ENCODE measurements at places on chromosomes 6 and 20. TPM values are rescaled to one million over a fixed set of nuclear protein-coding genes. Genes with fewer than 3 reads are reported as not detected.

SLC22A7 gene
- 212 TPM for total RNA-seq

CRISP2 gene
- total RNA-seq: not detected

NUS1 gene
- total RNA-seq: 20.3 TPM

DNA sequence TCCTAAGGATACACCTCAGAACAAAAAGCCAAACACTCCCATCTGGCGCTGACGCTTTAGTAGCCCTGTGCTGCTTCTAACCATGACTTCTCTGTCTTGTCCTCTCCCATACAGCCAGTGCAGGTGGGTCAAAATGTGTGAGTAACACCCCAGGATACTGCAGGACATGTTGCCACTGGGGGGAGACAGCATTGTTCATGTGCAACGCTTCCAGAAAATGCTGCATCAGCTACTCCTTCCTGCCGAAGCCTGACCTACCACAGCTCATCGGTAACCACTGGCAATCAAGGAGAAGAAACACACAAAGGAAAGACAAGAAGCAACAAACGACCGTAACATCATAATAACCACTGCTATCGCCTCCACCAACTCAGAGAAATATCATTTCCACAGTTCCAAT is 1.4 kb downstream of the DEFB132 start:
- DNase-seq: no peak

DNA sequence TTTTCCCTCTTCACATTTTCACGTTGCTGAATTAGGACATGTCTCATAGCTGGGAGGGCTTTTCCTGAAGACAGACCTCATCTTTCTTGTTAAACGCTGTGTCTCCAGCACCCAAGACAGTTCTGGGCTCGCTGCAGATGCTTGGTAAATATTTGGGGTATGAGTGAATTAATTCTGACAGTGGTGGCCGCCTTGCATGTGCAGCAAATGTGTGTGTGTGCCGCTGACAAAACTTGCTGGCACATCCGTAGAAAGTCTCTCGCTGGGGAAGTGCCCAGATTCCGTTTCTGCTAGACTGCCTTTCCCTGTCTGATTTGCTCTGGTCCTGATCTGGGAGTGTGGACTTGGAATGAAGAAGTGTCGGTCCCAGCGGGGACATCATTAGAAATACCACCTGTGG is 48.2 kb upstream of the ZNFX1 start:
- no peak for DNase-seq

GRCh38 chr6:33521489-33522091 is 58.5 kb downstream of the BAK1 start:
- no peak for DNase-seq

All from right lobe of liver (tissue), 6 donors.